Activated naive CD4-positive, alpha-beta T cell treated with anti-CD3 and anti-CD28 coated beads, Interleukin-2, amount 50 U/mL, for 16 hours (primary cell): ENCODE measurements at places on chromosomes 1 and 21.

GRCh38 chr1:204684206-204684570, 1.4 kb downstream of the LRRN2 start:
- DNase-seq, result no peak

GRCh38 chr1:161726473-161727255, 5.3 kb downstream of the FCRLB start:
- peak; percentile 67 for DNase-seq

DNA sequence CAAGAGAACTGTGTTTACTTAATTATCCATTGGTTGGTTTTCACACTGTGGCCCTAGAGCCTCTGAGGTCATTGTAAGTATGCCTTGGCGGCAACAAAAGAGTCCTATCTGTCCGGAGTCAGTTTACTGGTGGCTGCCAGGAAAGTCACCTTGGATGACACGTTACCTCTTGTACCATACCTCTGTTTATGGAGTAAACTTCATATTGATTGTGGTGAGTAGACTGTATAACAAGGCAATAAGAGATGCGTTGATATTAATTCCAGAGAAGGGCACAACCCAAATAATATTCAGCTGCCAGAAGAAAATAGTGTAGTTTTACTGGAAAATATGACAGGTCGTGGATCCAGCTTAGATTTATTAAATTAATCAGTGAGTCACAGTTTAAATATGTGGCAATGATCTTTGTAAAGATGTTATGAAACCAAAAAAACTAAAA, 20.4 kb upstream of the KIF14 start:
- DNase-seq, result no peak

DNA sequence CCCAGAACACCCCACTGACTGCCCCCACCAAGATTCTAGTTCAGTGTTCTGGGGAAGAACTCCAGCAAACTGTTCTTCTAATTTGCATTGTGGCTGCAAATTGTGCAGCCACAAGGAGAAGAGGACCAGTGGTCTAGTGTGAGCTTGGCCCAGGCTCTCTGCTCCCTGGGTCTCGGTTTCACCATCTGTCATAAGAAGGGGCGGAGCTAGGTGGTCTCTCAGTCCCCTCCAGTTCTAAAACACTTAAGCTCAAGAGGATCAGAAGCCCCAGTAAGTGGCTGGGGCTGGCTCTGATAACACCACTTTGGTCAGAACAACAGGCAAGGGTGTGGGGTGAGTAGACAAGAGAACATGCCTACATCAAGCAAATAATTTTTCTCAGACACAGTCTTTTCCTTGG, 99.9 kb downstream of the BEND5 start:
- no peak for DNase-seq

DNA sequence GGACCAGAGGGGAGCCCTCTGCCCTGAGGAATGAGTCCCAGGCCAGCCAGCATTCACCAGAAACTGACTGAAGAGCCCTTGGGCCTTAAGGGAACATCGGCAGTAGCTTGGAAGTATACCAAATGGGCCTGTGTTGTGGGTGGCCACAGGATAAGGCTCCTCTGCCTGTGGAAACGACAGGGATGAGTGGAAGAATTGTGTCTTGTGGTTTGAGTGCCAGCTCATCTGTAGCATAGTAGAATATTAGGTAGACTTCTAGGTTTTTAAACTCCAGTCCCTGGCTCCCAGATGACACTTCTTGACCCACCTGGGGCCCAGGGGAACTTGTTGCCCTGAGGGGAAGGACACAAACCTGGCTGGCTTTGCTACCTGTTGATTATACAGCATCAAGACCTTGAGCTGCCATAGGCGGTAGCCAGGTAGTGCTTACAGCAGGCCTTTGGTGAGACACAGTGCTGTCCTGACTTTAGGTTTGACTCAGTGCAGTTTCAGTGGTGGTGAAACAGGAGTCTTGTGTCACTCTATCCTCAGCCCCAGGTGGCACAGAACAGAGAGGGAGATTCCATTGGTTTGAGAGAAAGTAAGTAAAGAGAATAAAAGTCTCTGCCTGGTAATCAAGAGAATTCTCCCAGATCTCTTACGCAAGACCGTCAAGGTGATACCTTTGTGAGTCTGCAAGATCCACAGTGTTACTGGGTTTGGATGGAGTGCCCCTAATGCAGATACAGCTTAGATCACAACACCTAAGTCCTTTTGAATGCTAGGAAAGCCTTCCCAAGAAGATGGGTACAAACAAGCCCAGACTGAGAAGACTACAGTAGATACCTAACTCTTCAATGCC, 50.2 kb downstream of the RABGAP1L start:
- no peak for DNase-seq

DNA sequence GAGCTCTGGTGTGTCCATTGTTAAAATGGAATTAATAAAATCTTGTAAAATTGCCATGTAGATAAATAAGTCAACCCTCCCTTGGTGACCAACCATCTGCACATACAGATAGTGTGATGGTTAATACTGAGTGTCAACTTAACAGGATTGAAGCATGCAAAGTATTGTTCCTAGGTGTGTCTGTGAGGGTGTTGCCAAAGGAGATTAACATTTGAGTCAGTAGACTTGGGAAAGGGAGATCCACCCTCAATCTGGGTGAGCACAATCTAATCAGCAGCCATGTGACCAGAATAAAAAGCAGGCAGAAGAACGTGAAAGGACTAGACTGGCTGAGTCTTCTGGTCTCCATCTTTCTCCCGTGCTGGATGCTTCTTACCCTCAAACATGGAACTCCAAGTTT, 174.8 kb downstream of the LTN1 start:
- DNase-seq, result no peak
